ENCODE measurements at places on chromosomes 4 and X.

- no peak for DNase-seq
Measured at GRCh38 chrX:71475785-71476540, 56.9 kb upstream of the OGT start.

GRCh38 chrX:104282166-104282725 is 27.5 kb upstream of the ESX1 start:
- no peak for DNase-seq

- no peak for DNase-seq
Measured at GRCh38 chr4:107519053-107519452, 201.0 kb downstream of the PAPSS1 start.

- DNase-seq = no peak
Measured at GRCh38 chr4:76748649-76749048, 149.3 kb downstream of the SOWAHB start.

- no peak for DNase-seq
Measured at GRCh38 chrX:35696760-35697234, 101.3 kb upstream of the MAGEB16 start.

DNA sequence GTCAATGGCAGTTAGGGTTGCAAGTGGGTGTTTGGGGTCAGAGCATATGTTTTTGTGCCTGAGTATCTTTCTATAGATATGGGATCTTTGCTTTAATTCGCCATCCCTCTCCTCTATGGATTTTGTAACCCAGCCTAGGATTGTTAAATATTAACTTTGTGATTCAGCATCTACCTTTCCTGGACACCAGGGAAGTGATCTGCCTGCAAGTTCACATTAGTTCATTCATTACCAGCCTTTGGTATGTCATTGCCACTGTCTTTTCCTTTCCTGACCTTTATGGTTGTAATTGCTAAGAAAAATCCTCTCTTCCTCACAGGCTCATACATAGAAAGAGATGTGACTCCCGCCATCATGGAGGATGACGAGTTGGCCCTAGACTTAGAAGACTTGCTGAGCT is 73.8 kb downstream of the KIT start:
- DNase-seq = no peak

DNA sequence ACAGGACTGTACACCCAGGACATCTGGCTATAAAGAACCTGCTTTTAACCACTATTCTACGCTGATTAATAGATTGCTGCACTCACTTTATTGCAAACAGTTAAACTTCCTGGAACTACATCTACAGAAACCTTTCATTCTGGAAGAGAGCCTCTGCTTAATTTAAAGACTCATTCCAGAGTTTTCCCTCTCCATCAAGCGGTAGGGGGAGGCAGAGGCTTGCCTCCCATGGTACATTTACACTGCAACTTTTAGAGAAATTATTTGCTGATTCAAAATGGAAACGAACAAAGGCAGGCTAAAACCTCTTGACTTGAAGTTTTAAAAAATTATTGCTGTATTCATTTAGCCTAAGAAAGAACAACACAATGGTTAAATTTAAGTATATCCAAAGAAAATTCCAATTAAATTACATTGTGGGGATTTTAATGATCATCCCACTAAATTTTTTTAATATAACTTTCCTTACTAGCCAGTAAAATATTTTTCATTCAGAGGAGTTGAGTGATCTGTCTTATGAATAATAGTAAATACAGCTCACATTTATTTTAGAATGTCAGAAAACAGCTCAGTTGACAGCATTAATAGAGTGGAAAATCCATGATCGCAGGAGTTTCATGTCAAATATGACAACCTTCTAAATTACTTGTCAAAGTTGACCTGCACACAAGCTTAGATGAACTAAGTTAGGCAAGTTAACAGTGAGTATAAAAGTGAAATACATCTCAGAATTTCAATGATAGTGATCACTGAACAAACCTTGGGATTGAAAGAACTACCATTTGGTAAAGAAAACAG is 46.3 kb upstream of the PCDH10 start:
- no peak for DNase-seq

DNA sequence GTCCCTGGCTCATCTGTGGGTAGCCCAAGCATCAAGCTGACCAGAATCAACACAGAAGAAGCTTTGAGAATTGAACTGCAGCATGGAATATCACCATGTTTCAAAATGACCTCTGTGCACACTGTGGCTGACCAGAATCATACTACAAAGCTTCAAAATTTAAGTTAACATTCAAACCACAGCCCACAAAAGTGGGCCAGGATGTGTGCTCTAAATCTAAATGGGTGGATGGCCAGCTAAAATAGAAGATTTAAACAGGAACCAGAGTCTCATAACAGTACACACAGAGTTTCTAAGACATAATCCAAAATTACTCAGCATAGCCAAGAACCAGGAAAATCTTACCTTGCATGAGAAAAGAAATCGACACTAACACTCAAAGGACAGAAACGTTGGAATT is 46.1 kb downstream of the KLF3 start:
- no peak for DNase-seq

DNA sequence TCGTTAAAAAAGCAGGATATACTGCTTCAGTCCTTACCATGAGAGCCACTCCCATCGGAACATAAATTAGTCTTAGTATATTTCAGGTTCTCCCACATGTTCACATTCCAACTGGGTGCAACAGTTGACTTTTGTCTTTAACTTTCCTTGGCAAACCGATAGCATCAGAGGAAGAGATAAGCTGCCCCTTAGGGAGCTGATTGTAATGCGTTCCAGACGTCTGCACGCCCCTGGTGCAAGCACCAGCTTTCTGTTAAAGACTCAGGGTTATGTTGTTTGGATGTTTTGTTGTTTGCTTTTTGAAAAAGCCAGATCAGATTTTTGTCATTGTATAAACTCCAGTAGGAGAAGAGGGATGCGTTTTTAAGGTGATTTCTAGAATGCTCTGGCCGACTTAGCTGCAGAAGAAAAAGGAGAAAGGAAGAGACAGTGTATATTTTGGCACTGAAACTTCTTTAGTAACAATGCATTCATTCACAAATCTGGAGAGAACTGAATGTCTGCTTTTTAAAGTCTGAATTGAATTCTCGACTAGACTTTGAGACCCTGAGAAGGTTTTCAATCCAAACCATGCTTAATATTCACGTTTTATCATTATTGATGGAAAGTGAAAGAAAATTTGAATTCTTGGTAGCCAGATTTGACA is 160.9 kb downstream of the CBR4 start:
- no peak for DNase-seq

- DNase-seq = no peak
Measured at GRCh38 chr4:97359826-97360225, 783.5 kb downstream of the STPG2 start.

GRCh38 chr4:158768555-158769174 is at the start of gene FNIP2:
Gene FNIP2, plus strand, starts transcription at chr4:158769026. Its CDS starts 187 bp downstream, at chr4:158769213.
- DNase-seq = peak; percentile 53

DNA sequence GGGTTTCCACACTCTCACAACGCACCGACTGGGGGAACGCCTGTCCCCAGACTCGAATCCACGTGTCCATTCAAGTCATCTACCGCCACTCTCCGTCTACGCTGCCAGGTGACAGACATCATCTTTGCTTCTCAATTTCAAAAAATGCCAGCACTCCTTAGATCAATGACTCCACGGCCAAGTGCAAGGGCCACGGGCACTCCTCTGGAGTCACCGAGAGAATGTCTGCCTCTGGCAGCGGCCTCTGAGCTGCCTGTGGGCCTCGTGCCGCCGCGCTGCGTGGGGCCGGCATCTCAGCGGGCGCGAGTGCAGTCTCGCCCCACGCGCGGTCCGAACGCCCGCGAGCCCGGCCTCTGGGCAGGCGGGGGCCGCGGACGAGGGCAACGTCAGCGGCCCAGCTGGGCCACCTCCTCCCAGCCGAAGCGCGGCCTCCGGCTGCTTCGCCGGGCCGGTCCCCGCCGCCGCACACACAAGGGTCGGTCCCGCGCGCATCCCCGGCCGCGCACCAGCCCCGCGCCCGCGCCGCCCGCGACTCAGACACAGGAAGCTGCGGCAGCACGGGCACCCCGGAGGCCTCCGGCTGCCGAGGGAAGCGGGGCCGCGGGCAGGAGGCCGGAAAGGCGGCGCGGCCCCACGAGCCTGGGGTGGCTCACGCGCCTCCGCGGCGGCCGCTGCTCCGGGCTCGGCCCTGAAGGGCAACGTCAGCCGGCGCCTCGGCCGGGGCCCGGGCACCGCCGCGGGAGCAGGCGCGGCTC is 450 bp downstream of the ACSL1 start:
- no peak for DNase-seq

GRCh38 chrX:56564921-56565840 is 1.8 kb downstream of the UBQLN2 start:
- DNase-seq = no peak

DNA sequence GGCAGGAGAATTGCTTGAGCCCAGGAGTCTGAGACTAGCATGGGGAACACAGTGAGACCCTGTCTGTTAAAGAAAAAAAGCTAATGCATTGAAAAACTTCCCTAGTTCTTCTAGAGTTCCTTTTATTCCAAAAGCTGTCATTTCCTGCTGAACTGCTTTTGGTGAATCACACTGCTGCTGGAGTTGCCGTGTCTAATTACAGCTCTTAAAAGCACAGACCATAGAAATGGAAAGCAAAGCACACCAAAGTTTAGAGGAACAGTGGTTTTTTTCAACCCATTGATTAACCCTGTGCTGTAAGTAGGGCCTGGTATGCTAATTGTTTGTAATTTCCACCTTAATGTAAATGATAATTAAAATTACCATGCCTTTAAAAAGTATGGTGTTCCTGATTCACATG is 52.4 kb downstream of the SEPTIN11 start:
- DNase-seq = no peak

GRCh38 chr4:132592340-132592739 is 556.8 kb upstream of the PCDH10 start:
- no peak for DNase-seq

DNA sequence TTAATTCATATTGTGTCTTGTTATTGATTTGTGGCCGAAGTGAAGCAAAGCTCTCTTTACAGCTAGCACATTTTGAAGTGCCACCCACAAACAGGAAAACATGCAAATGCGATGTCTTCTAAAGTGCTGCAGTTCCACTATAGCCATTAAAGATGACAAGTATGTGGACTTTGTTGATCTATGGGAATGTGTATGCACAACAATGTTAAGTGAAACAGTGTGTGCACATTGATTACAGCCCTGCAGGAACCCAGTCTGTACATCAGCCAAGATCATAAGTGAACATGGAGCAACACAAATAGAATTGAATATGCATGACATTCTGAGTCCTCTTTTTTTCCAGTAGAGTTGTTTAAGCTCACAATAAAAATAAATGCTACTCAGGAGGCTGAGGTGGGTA is 43.0 kb downstream of the TFDP3 start:
- no peak for DNase-seq

DNA sequence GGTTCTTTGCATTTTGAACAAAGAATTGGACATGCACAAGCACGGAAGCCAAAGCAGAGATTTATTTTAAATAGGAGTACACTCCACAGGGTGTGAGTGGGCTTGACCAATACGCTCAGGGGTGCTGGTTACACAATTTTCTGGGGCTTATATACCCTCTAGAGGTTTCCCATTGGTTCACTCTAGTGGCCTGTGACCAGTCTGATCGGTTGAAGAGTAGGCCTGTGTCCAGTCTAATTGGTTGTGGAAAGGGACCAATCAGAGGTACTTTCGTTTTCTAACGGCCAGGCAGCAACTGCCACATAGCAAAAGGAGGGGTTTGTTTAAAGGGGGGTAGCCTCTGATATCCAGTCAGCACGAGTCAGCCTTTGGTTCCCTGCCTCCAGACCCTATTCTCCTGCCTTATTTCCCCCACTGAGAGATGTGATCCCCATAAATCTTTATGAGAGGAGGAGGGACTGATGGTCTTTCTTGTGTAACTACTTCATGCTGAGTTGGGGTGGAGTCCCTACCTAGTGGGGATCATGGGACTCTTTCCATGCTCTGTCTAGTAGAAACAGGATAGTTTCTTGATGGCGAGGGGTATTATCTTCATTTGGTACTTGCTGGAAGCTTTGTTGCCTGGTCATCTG is 11.3 kb upstream of the AREG start:
- no peak for DNase-seq

GRCh38 chrX:134469486-134469885 is 9.5 kb downstream of the HPRT1 start:
- no peak for DNase-seq

GRCh38 chr4:54709400-54709799 is 51.6 kb downstream of the KIT start:
- no peak for DNase-seq

GRCh38 chrX:36867143-36867542 is 141.0 kb upstream of the FAM47C start:
- DNase-seq = no peak

GRCh38 chr4:77861495-77861894 is 1.1 kb upstream of the MRPL1 start:
- DNase-seq = no peak

- DNase-seq = no peak
Measured at GRCh38 chr4:118931786-118932185, 43.1 kb downstream of the SYNPO2 start.

- DNase-seq = no peak
Measured at GRCh38 chr4:28799696-28800095, 1920.5 kb upstream of the PCDH7 start.

DNA sequence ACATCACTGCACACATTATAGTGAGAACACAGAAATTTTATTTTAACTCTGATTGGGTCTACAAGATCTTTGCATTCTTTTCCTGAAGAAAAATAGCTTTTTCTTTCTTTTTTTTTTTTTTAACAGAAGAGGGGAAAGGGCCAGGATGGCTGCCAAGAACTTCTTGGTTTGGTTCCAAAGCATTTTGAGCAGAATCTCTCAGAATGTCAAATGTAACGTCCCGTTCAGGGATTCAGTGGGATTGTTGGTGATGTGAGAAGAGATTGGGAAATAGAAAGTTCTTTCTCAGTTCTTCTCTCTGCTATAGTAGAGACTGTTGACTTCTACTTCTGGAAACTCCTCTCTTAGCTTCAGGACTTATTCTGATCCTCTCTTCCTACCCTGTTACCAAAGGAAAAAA is 70.9 kb upstream of the CBR4 start:
- DNase-seq = no peak

- no peak for DNase-seq
Measured at GRCh38 chr4:5839751-5840674, 52.9 kb downstream of the CRMP1 start.

GRCh38 chr4:153789741-153790499 is 1.0 kb upstream of the SFRP2 start:
- no peak for DNase-seq

GRCh38 chr4:169254546-169254983 is 16.2 kb downstream of the SH3RF1 start:
- no peak for DNase-seq

- DNase-seq = no peak
Measured at GRCh38 chr4:154222875-154223274, 268.7 kb downstream of the DCHS2 start.

DNA sequence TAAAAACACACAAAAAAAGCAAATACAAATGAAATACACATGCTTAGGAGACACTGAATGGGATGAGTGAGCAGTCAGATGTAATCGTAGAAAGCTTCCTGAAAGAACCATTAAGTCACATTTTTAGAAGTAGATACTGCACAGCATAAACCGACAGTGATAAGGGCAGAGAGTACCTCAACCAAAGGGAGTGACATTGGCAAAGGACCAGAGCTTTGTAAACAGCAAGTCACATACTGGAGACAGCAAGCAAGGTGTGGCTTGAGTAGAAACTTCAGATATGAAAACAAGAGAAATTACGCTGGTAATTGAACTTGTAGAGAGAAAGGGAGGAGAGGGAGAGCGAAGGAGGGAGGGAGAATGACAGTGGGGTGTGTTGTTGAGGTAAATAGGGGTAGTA is 92.0 kb downstream of the CHRDL1 start:
- no peak for DNase-seq

Measured in stimulated activated CD8-positive, alpha-beta memory T cell treated with anti-CD3 and anti-CD28 coated beads, Interleukin-12 subunit alpha, Interleukin-12 subunit beta, amount 100 ng/mL, for 4 hours (primary cell).